ENCODE measurements at places on chromosomes 1 and 21.

DNA sequence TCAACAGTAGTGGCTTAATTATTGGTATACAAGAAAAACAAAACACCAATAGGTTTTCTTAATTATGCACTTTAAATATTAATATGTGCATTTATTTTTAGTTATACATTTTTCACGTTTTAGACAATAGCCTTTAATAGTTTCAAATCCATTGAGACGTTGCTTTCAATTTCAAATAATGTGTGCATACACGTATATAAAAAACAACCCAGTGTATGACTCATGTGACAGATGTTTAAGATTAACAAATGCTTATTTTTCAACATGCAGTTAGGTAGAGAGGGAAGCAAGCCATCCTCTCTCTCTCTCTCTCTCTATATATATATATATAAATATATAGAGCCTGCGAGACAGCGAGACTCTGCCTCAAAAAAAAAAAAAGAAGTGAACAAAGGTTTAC is 24.3 kb downstream of the EYA3 start:
- DNase-seq = no peak

DNA sequence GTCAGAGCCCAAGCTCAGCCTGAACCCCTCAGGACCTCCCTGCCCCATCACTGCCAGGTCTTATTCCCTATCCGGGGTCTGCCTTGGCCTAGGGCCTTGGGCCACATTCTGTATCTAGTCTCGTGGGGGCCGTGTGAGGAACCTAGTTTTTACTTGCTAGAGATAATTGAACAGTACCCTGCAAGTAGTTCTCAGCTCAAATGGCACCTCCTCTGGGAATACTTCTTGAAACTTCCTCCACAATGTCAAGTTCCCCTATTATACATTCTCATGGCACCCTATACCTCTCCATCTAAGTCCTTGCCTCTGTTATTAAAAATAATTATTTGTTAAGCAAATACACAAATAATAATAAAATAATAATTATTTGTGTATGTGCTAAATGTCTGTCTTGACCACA is 32.9 kb upstream of the CSF1 start:
- no peak for DNase-seq

DNA sequence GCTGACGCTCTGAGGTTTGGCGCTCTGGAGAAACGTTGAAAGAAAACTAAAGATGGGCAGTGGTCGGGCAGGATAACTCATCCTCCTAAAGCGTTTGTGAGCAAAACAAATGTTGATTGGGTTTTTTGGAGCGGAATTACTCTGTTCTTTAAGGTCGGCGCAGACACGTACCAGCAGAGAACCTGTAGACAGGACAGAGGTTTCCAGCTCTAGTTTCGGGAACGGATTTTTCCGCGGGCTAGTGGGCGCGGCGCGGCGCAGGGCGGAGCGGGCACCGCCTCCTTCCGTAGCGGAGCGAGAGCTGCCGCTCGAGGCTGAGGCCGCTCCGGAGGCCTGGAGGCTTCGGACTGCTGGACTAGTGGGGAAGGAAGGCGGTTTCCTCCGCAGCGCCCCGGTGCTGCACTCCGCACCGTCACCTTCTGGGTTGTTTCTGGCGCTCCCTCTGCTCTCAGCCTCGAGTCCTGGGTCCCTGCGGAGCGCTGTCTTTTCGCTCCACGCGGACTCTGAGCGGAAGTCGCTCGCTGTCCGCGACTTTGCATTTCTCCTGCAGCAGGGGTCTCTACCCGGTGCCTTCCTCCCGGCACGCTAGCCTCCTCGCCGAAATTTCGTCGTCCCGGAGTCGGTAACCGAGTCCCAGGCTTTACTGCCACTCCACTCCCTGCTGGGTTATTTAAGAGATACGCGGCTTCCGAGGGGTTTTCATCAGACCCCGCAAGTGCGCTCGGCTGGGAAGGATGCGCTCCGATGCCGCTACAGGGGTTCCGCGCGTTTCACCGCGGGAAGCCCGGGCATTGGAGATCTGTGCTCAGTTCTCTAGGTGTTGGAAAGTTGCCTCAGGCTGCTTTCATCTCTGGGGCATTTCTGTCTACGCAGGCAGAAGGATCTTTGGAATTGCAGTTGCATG is 7.0 kb downstream of the FOXD2 start:
- no peak for DNase-seq

- no peak for DNase-seq
Measured at GRCh38 chr1:155485945-155486344, 76.7 kb downstream of the ASH1L start.

GRCh38 chr1:44786138-44786840 is 1.7 kb downstream of the BEST4 start:
- no peak for DNase-seq

DNA sequence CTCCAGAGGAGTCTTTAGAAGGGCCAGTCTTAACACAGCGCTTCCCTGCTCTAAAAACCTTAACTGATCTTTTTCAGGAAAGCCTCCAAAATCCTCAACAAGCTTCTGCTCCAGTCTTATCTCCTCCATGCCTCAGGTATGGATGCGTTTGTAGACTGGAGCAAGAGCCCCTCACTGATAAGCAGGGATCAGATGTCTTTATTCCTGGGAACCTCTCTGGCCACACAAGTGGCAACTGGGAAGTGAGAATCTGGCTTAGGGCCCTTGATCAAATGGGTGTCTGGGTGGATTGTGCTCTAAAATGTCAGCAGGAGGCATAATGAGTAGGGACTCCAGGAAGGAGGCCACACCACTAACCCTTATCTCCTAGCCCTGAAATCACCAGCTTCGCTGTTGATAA is 1.4 kb downstream of the ZBTB8A start:
- no peak for DNase-seq

GRCh38 chr1:34049994-34050393 is 115.0 kb downstream of the CSMD2 start:
- no peak for DNase-seq

Data from Panc1 (cell line).